ENCODE measurements at places on chromosomes 2 and 18.

DNA sequence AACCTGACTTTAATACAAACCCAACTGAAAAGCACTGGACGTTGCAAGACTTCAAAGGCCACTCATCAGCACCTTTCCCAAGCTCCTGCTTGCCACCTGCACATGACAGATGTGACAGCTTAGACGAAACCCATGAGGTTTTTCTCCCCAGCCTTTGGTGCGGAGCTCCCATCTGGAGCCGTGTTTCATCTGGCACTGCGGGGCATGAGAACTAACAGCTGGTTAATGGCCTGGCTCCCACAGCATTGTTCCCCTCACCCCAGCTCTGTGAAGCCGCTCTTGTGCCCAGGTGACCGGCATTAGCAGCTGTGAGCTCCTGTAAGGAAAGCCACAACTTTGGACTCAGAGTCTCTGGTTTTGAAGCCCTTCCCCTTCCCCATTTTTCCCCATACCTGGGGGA is 50.9 kb downstream of the GALR1 start:
- DNase-seq = no peak

GRCh38 chr2:60148716-60149115 is 404.7 kb downstream of the BCL11A start:
- no peak for DNase-seq

DNA sequence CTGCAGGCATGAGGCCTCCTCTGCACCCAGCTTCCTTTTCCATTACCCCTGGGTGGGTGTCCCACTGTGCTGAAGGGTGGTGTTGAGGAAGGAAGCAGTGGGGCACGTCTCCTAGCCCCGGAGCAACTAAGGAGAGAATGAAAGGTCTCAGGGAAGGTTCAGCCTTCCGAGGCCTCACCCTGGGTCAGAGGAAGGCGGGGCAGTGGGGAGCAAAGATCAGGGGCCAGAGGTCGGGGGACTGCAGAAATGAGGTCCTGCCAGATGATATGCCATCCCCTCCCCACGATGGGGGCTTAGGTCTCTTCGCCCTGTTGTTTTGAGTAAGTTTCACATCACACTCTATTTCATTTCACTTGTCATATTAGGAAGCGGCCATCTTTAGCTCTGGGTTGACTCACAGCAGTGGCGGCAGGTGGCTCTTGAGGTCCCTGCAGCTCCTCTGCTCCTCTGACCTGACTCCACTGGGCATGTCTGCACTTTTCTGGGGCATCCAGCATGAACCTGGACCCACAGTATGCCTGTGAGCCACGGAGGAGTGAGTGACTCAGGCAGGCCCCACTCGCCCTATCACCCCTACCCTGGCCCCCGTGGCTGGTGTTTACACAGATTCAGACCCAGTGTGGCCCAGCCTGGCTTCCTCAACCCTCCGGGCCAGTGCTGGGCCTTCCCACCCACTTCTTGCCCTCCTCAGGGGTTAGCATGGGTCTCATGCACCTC is 153.7 kb upstream of the SMAD2 start:
- DNase-seq = no peak

DNA sequence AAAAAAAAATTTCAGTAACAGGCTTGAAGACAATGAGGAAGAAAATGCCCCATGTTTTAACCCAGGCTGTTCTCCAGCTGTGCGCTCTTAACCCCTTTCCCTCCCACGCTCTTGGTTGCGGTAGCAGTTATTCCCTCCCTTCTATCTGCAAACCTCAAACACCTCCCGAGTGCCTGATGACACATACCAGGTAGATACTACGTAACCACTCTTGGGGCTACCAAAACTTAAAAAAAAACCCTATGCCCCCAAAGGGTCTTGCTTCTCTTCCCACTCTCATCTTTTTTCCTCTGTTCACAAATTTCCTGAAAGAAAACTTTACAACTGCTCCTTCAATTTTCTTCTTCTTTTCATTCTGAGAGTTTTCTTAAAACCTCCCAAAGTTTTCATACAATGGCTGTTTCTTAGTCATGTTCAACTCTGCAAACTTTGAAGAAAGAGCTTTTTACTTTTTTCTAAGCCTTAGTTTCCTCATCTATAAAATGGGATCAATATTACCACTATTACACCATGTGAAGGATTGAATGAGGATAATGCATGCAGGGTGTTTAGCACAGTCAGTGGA is 4.9 kb upstream of the DRC1 start:
- DNase-seq = no peak

DNA sequence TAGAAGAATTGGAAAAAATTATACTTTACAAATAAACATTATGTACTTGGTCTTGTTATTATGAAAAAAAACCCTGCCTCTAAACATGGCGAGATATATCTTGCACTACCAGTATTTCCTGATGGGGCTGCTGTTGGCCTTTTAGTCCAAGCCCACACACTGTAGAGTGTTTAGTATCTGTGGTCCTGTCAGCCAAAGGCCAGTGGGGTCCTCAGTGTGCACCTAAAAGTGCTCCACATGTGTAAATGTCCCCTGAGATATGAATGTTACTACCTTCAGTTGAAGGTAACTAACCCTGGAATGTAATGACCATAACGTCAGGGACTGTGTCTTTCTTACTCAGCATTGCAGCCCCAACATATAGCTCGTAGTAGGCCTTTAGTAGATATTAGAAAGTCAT is 71.1 kb upstream of the HK2 start:
- no peak for DNase-seq

GRCh38 chr2:172153757-172154156 is 51.1 kb upstream of the DLX2 start:
- DNase-seq = no peak
